ENCODE measurements at places on chromosomes 2 and 18. TPM values are rescaled to one million over a fixed set of nuclear protein-coding genes. Genes with fewer than 3 reads are reported as not detected.

GRCh38 chr2:196289000-196289399 is 117.6 kb upstream of the STK17B start:
- H3K36me3 ChIP-seq, result peaks cover 17% of the 10 kb centered on the region
- no peak overlapping the region for H3K27ac ChIP-seq
- no peaks in the 10 kb centered on the region for H3K27me3 ChIP-seq
- no peak overlapping the region for H3K4me3 ChIP-seq

DNA sequence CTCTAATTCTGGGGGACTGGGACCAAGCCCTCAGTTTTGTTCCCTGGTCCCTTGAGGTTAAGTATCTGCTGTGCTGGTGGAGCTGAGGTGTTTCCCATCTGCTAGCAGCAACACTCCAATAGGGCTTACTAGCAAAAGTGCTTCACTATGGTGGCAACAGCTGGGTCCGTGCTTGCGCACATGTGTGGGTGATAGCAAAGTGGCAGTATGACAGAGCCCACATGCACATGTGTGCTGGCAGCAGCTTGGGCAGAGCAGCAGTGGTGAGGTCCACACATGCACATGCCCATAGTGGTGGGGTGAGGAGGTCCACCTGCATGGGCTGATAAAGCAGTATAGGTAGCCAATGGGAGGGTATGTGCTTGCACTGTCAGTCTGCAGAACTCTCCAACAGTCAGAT is 1723.7 kb downstream of the SUCLG1 start:
- no peaks in the 10 kb centered on the region for H3K36me3 ChIP-seq
- no peak for DNase-seq
- no peaks in the 10 kb centered on the region for H3K4me1 ChIP-seq

IL18RAP gene
- not detected for total RNA-seq

DNA sequence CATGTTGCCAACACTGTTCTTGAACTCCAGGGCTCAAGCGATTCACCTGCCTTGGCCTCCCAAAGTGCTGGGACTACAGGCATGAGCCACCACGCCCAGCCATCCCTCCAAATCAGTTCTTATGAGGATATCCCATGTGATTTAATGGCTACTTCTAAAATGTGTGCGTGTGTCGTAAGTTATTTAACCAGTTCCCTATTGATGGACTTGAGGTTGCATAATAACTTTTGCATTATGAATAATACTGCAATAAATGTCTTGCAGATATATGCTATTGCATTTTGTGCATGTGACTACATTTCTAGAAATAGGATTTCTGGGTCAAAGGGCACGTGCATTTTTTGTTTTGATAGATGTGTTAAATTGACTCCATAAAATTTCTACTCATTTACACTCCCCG is 19.0 kb downstream of the DIPK1C start:
- DNase-seq, result no peak
- no peaks in the 10 kb centered on the region for H3K36me3 ChIP-seq
- no peak overlapping the region for H3K4me3 ChIP-seq

- H3K27ac ChIP-seq, result no peak overlapping the region
- no peaks in the 10 kb centered on the region for H3K36me3 ChIP-seq
- no peak overlapping the region for H3K4me3 ChIP-seq
- no peaks in the 10 kb centered on the region for H3K27me3 ChIP-seq
Observed at GRCh38 chr2:18740474-18740881, 151.1 kb upstream of the NT5C1B start.

DNA sequence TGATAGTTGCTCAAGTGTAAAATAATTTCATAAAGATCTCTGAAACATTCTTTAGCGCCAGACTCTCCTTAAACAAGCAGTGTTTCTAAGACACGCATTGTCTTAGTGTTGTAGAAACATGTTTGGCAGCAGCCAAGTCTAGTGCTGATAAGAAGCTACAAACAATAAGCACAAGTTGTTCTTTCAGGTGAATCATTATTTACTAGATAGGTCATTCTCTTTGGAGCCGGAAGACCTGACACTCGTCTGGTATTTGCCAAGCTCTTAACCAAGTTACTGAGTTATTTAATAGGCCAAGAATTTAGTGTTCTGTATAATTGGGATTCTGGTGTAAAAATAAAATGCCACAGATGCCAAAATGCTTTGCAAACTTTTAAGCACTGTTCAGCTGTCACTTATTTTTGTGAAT is 852.1 kb downstream of the CPS1 start:
- peaks cover 3% of the 10 kb centered on the region for H3K4me1 ChIP-seq
- H3K4me3 ChIP-seq, result no peak overlapping the region
- H3K27ac ChIP-seq, result no peak overlapping the region
- no peak for DNase-seq
- H3K27me3 ChIP-seq, result no peaks in the 10 kb centered on the region
- no peaks in the 10 kb centered on the region for H3K36me3 ChIP-seq

DNA sequence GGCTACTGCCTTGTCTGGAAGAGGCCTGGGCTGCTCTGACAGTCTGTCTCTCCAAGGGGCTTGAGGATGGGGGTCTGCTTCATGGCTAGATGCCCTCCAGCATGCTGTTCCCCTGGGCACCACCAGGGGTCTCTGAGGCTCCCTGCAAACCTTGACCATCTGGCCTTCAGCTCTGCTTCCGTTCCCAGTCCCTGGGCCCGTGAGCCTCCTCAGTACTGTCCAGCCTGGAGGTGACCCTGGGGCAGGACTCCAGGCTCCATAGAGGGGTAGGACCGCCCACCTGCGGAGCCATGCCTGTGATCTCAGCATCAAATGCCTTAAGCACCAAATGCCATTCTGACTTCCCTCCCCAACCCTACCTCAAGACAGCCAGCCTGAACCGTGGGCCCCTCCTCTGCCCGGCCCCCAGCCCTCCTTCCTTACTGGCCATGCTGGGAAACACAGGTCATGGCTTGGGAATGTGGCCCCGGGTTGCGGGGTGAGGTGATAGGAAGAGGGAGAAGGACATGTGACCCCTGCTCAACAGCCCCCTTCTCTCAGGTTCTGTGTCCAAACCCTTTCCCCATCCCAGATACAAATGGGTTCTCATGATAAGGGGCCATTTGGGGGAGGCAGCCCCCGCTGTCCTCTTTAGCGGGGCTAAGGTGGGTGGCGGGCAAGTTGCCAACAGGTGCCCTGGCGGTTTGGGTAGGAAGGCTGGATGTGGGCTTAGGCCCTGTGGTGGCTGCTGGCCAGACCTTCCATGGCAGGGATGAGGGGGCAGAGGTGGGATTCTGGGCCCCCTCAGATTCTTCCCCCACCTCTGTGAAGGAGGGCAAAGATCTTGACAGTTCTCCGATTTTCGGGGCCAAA is 25.0 kb downstream of the SPEG start:
- H3K27me3 ChIP-seq, result no peaks in the 10 kb centered on the region
- H3K36me3 ChIP-seq, result no peaks in the 10 kb centered on the region
- peaks cover 27% of the 10 kb centered on the region for H3K4me1 ChIP-seq
- H3K27ac ChIP-seq, result peak overlapping the region; percentile 78

SULT1C2 gene
- 2.2 TPM for total RNA-seq

FAM110C gene
- total RNA-seq, result not detected

TTR gene
- 11.2 TPM for total RNA-seq

REG3A gene
- not detected for total RNA-seq

SLC4A3 gene
- 11.6 TPM for total RNA-seq

DNA sequence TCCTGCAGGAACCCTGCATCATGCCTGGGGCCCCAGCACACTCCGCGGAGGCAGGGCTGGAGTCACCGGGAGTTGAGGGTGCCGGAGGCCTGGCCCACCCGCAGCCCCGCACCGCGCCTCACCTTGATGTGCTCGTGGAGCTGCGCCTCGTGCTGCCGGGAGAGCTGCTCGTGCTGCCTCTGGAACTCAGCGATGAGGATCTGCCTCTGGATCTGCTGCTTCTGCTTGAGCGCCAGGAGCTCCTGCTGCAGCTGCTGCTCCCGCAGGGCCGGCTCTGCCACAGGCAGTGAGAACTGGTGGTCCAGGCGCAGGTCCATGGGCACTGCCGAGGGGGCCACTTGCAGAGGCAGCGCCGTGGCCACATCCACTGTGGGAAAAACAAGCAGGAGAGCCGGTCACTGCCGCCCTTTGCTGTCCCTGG is 211.1 kb downstream of the HDAC4 start:
- H3K36me3 ChIP-seq, result peaks cover 15% of the 10 kb centered on the region
- DNase-seq, result peak; percentile 84
- H3K27ac ChIP-seq, result no peak overlapping the region
- H3K27me3 ChIP-seq, result no peaks in the 10 kb centered on the region
- H3K4me3 ChIP-seq, result no peak overlapping the region

SIX2 gene
- total RNA-seq, result 42.8 TPM

- DNase-seq, result no peak
- H3K36me3 ChIP-seq, result no peaks in the 10 kb centered on the region
- no peak overlapping the region for H3K4me3 ChIP-seq
- H3K4me1 ChIP-seq, result peaks cover 18% of the 10 kb centered on the region
- peaks cover 19% of the 10 kb centered on the region for H3K27me3 ChIP-seq
- no peak overlapping the region for H3K27ac ChIP-seq
Observed at GRCh38 chr2:239026711-239027361, 179.0 kb downstream of the TWIST2 start.

DNA sequence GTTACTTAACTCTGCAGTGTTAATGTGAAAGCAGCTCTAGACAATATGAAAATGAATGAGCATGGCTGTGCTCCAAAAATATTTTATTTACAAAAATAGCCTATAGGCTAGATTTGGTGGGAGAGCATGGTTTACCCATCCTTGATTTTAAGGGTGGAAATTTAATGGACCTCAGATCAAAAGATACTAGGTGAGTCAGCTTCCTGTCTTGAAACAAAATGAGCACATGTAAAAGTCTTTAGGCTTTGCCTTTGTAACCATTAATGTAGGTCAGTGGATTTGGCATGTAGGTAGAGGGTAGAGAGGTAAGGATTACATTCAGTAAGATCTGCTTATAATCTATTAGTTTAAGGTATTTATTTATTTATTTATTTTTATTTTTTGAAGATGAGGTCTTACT is 72.7 kb downstream of the GREB1L start:
- no peaks in the 10 kb centered on the region for H3K4me1 ChIP-seq
- peaks cover 4% of the 10 kb centered on the region for H3K27me3 ChIP-seq
- DNase-seq, result no peak
- H3K27ac ChIP-seq, result no peak overlapping the region

DNA sequence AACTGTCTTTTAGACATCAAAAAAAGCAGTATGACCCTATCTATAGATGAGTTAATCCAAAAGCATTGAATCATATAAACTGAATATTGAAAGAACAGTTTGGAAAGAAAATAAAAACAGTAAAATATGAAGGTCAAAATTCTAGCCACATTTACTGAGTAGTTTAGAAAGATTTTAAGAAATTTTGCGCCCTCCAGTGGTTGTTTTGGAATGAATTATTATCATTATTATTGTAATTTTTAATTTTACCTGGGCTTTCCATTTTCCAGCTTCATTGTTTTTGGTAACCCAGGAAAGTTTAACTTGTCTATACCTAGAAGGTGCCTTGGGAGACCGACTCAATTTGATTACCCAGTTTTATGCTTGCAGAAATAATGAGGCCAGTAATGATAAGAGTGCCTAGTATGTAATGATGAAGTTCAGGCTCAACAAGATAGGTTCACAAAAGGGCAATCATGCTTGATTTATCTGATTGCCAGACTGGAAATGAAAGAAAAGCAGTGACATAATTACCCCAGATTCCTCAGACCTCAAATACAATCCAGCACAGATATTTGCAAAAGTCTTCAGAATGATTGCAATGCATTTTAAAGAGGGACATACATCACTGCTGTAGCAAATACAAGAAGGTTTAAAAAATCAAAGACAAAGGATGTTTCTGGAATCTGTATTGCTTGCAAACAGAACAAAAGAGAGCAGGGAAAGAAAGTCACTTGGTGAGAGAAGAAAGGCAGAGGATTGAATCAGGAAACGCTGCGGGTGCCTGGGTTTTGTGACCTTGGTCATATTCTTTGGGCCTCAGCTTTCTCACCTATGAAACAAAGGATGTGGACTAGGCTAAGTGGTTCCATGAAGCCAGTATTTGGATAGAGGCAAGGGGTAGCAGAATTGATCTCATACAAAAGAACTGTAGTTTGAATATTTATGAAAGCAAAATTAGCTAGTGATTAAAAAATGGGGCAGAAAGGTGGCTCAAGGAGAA is 153.8 kb downstream of the MAP2 start:
- H3K36me3 ChIP-seq, result no peaks in the 10 kb centered on the region
- DNase-seq, result no peak
- H3K27ac ChIP-seq, result no peak overlapping the region
- H3K27me3 ChIP-seq, result peaks cover 8% of the 10 kb centered on the region
- H3K4me3 ChIP-seq, result no peak overlapping the region

DNA sequence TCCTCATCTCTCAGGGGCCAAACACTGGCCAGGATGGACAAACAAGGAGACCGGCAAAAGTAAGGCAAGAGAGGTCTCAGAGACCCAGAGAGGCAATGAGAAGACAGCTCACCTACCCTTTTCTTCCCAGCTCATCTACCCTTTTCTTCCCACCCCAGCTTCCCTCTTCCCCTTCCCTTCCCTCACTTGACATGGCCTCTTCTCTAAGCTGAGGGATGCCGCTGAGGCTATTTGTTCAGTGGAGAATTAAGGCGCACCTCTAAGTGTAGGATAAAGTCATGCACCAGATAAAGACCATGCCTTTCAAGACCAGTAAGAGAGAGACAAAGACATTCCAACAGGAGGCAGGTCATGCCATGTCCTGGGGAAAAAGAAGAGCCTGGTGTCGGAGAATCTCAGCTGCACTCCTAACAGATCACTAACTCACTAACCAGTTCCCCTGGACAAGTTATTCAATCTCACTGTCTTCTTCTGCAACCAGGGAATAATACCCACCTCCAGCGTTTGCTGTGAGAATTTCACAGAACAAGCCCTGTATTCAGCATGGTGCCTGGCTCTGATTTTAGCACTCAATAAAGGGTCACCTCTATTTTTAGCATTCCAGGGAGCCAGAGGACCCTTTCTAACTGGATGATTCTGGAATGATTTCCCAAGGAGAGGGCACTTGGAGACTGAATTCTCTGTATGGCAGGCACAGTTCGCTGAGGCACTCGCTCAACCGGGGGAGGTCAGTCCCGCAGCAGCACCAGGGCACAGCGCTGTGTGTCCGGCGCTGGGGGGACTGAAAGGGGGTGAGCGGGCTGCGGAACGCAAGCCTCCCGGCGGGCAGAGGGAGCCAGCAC is 3.0 kb upstream of the FOSL2 start:
- H3K36me3 ChIP-seq, result peaks cover 1% of the 10 kb centered on the region
- peaks cover 30% of the 10 kb centered on the region for H3K4me1 ChIP-seq
- H3K27me3 ChIP-seq, result no peaks in the 10 kb centered on the region
- no peak for DNase-seq

DNA sequence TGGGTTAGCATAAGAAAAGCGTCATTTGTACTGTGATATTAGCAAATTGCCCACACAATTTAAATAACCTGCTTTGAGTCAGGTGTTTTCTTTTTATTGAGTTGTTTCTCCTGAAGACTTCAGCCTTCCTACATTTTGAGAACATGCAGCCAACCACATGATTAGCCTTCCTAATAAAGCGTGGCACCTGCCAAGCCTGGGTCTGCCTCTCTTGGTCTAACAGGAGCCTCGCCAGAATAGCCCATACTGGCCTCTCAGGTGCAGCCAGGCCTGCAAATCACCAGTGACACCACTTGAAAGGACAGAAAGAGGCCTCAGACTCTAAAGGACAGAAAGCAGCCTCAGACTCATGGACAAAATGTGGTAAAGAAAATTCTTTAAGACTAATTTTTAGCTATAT is 653.8 kb downstream of the BCL11A start:
- H3K27me3 ChIP-seq, result no peaks in the 10 kb centered on the region
- no peak for DNase-seq
- no peak overlapping the region for H3K4me3 ChIP-seq
